CD4-positive, alpha-beta T cell treated with Interleukin-17A for 4 hours (primary cell): ENCODE measurements at places on chromosomes 12 and 14.

DNA sequence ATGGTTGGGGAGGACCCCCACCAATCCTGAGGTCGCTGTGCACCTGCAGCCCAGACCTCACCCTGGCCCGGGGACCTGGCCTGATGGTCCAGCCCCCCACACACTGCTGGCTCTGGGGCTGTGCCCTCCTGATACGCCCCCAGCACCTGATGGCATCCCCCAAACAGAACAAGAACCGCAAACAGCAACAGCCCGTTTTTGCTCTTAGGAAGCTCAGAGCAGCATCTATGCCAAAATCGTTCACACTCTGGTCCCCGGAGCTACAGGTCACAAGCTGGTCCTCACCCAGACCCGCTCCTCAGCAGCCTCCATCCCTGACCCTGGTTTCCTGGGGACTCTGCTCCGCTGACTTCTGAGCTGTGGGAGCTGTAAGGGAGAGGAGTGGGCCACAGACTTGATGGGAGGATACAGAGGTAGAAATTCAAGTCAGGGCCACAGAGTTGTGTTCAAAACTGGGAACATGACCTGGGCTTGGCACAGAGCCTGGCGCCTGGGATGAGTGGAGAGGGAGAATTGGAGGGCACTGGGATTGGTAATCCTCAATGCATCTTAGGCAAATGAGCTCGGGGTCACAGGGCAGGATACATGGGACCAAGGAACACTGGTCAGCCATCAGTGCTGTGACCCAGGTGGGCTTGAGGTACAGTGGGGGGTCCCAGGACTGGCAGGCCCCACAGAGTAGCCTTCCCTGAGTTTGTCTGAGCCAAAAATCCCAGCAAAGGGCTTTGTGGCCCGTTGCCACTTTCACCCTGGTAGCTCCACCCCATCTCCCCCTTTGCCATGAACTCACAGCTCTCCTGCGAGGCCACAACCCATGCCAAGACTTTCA is 170.9 kb upstream of the RTL1 start:
- no peak for DNase-seq

GRCh38 chr14:35632676-35633075 is 98.7 kb downstream of the INSM2 start:
- DNase-seq, result no peak

- no peak for DNase-seq
These were observed 125.8 kb upstream of the AVPR1A start for GRCh38 chr12:63276537-63277365.

- DNase-seq, result no peak
These were observed 78.0 kb downstream of the DBX2 start for GRCh38 chr12:44972746-44973421.

DNA sequence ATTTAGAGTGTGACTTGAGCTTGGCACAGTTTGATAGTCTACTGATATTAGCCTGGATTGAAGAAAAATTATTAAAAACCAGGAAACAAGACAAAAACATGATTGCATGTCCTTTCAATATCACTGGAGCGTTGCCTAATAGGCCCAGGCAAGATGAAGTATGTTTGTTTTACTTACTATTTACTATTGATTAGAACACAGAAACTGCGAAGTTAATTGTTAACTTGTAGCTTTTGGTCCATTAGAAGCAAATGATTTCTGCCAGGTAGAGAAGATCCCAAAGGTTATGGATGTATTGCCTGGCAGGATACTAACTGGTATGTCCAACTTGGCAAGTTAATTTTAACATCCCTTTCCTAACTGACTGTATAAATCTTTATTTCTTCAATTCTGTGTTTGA is 268.9 kb downstream of the ETNK1 start:
- no peak for DNase-seq

DNA sequence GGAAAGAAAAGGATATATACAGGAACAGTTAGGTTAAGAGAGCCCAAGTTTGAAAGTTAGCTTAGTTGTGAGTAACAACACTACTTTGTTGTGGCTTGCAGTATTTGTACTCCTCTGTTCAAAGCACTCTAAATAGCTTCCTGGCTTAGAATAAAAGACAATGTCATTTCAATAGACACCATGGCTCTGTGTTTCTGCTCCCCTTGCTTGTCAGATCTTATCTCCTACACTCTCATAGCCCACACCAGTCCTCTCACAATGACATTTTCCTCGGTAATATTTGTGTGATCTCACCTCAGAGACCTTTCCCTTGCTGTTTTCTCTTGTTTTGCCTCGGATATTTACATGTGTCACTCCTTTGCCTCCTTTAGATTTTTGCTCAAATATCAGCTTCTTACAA is 418.4 kb downstream of the MDGA2 start:
- no peak for DNase-seq

- DNase-seq, result no peak
These were observed 106.1 kb upstream of the PLXNC1 start for GRCh38 chr12:94042321-94042720.

DNA sequence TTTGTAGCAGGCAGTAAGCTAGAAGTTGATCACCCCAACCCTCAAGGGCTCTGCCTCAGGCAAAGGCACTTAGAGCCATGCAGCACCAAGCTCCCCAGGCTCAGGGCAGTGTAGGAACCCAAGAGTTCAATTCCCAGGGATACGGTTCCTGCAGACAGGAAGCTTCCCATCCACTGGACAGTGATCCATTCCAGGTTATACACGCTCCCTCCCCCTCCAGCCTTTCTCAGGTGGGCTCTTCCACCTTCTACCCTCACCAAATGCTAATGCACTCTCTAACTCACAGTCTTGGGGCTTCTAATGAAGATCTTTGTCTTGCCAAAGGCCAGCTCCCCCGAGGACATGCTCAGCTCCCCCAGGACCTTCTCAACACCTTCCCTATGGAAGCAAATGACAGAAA is 12.7 kb downstream of the MYO1A start:
- DNase-seq, result no peak

- no peak for DNase-seq
These were observed 618.1 kb downstream of the MED13L start for GRCh38 chr12:115659422-115659821.

- DNase-seq, result peak; percentile 74
These were observed 853 bp downstream of the USP5 start for GRCh38 chr12:6852651-6853354.

- no peak for DNase-seq
These were observed 37.6 kb downstream of the SINHCAF start for GRCh38 chr12:31288381-31288780.

GRCh38 chr12:122849352-122850047 is 14.2 kb downstream of the HIP1R start:
- DNase-seq, result no peak

GRCh38 chr14:103534576-103535061 is 5.6 kb downstream of the TRMT61A start:
- no peak for DNase-seq

DNA sequence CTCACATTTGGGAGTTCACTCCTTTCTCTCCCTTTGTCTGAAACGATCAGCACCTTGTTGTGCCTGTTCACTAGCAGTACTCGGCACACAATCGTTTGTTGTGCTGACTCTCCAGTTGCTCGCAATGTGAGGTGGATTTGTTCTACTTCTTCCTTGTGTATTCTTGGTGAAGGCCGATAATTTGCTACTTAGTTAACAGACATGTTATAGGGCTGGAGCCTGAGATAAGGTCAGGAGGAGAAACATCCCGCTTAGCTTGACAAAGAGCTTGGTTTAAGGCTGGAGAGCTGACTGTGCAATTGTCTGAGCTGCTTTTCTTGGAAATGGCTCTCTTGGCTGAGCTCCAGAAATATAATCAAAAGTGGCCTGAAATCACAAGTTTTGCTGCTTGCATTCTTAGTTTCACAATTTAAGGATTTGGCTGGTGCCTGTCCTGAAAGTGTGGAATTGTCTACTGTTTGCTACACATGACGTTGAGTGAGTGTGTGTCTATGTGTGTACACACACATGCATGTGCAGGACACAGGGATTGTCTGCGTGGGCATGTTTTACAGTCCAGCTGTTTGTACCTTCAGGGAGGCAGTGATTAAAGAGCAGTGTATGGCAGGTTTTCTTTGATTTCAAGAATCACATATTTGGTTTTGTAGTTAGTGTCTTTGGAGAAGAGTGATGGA is 77.7 kb downstream of the ARF6 start:
- no peak for DNase-seq

DNA sequence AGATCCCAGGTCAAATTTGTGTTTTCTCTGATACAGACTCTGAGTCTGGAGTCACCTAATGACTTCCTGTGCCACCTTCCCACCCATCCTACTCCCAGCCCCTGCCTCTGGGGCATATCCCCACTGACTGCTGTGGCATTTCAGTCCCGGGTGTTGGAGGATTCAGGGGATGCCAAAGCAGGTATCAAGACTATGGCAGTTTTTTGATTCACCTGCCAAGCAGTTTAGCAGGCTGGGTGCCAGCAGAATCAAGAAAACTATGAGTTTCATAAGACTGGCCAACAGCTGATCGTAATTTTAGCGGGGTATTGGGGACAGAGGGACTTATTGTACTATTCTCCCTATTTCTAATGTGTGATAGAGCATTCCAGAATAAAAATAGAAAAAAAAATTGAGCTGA is 4.6 kb downstream of the PLEKHH1 start:
- no peak for DNase-seq

GRCh38 chr12:67436230-67436629 is 167.1 kb downstream of the CAND1 start:
- DNase-seq, result no peak

DNA sequence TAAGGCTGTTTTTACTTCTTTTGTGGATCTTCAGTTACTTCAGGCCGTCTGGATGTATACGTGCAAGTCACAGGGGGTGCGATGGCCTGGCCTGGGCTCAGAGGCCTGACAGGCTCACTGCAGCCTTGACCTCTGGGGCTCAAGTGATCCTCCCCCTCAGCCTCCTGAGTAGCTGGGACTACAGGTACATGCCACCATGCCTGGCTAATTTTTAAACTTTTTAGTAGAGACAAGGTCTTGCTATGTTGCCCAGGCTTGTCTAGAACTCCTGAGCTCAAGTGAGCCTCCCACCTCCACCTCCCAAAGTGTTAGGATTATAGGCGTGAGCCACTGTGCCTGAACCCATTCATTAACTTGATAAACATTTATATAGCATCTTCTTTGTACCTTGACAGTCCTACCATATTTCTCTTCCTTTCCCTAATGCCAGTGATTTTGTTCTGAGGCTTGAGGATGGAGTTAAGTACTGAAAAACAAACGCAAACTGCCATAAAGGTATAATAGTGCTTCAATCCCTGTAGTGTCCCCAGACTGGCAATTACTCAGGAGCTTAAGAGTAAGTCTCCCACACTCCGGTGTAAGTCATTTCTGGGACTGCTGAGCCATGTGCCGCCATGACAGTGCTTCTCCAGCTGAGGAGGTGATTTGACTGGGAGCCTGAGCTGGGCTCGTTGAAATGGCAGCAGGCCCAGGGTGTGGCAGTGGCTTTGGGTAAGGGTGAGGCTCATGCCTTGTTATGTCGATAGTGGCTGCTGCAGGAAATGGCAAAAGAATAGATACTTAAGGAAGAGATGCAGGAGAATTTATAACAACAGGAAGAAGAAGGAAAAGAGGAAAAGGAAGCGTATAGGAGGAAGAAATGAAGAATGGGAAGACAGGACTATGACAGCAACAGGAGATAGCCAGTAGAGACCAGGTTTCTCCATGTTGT is 43.7 kb upstream of the HECTD1 start:
- no peak for DNase-seq

DNA sequence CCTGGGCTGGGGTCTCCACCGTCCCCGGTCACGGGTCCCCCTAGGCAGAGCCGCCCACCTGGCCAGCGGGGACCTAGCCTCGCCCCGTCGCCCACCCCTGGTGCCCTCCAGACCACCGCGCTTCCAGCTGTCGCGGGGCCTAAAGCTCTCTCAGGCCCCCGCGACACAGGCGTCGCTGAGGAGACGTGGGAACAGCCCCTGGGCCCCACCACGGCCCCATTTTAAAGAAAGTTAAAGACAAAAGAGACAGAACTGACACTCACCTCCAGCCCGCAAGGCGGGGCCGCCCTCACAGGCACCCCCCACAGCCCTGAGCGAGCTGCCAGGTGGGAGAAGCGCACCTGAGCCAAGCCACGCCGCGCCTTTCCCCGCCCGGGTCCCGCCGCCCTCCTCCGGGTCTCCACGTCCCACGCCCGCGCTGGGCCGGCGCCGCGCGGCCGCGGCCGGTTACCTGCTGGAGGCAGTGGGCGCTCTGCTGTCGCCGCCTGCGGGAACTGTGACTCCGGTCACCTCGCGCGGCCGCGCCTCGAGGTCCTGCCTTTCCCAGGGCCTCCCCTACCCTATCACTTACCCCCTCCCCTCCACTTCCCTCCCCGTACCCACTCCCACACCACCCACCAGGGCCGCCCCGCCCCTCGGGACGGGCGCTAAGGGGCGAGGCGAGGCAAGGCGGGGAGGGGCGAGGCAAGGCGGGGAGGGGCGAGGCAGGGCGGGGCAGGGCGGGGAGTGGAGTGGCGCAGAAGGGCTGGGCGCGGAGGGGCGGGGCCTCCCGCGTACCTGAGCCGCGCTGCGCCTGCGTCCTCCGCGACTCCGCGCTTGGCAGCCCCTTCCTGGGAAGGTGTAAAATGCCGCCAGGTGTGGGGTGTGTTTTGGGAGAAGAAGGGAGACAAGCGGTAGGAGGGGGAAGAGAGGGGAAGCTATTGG is 31.2 kb downstream of the TC2N start:
- DNase-seq, result peak; percentile 94

DNA sequence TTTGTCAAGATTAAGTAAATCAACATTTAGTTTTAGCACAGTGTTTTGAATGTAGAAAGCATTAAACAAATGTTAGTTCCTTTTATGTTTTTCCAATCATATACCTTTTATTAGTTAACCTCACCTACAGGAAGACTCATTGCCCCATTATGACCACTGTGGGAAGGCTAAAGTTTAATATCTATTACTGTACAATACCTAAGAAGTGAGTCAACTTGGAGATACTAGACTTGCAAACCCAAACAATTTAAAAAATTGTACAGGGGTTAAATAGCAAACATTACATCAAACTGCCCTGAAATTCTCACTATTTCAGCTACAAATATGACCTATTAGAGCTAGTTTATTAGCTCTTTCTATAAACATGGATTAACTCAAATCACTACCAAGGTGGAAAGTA is 8.6 kb upstream of the G2E3 start:
- no peak for DNase-seq

DNA sequence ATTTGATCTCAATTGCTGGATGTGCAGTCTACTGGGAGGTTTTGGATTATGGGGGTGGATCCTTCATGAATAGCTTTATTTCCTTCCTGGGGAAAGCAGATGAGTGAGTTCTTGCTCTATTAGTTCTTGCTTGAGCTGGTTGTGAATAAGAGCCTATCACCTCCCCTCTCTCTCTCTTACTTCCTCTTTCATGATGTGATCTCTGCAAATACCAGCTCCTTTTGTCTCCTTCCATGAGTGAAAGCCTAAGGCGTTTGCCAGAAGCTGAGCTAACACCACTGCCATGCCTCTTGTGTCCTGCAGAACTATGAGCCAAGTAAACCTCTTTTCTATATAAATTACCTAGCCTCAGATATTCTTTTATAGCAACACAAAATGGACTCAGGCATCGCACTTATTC is 302.7 kb downstream of the CCER1 start:
- DNase-seq, result no peak

- DNase-seq, result no peak
These were observed 95.8 kb downstream of the STXBP6 start for GRCh38 chr14:24954037-24954699.

- no peak for DNase-seq
These were observed 87.4 kb downstream of the ATF7IP start for GRCh38 chr12:14452865-14453264.
